ENCODE measurements at places on chromosomes 5 and 9. TPM values are rescaled to one million over a fixed set of nuclear protein-coding genes. Genes with fewer than 3 reads are reported as not detected.

DNA sequence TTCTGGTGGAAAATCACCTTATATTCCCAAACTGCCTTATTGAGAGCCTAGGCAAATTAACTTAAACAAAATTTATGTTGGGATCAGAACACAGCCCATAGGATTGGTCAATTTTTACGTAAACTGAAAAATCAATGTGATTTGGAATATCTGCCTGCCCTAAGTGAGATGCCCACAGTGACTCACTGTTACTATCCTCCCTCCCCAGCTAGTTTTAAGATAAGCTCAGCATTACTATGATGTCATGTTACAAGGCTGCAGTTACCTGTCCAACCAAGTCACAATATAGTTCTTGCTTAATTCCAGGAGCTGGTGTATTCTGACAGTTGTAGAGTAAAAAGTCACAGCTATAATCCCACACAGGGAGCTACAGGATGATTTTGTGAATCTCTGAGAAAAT, 23.1 kb downstream of the SKP1 start:
- no peak for DNase-seq

DNA sequence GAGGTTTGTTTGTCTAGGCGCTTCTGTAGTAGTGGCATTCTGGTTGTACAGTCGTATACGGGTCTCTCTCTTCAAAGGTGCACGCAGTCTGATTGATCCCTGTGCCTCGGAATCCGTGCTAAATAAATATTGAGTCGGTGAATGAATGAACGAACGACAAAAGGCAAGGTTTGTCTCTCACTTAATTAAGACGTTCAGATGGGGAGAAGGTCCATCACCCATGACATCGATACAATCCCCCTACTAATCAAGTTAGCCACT, 500 bp upstream of the CREBRF start:
- no peak for DNase-seq

- no peak for DNase-seq
Measured at GRCh38 chr9:137405677-137406081, 17.3 kb downstream of the EXD3 start.

GRCh38 chr5:176876506-176877431, 22.4 kb downstream of the HK3 start:
- DNase-seq, result no peak

DNA sequence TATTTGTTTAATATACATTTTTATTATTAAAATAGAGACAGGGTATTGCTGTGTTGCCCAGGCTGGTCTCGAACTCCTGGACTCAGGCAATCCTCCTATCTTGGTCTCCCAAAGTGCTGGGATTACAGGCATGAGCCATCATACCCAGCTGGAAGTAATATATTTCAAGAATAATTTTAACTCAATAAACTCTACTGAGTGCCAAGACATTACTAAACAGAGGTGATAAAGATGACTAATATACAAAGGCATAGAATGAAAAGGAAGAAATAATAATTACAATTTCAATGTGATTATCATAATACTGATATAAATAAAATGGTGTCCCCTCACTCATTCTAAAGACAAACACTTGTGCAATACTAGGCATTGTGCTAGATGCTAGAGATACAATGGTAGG, 13.9 kb downstream of the GOLPH3 start:
- DNase-seq, result no peak

The SH3TC2 gene
- total RNA-seq, result 0.33 TPM

The TERT gene
- total RNA-seq, result 8.9 TPM

The SHB gene
- total RNA-seq, result 59.9 TPM

All from Panc1 (cell line).